ENCODE measurements at places on chromosomes 7 and 10. TPM values are rescaled to one million over a fixed set of nuclear protein-coding genes. Genes with fewer than 3 reads are reported as not detected.

DNA sequence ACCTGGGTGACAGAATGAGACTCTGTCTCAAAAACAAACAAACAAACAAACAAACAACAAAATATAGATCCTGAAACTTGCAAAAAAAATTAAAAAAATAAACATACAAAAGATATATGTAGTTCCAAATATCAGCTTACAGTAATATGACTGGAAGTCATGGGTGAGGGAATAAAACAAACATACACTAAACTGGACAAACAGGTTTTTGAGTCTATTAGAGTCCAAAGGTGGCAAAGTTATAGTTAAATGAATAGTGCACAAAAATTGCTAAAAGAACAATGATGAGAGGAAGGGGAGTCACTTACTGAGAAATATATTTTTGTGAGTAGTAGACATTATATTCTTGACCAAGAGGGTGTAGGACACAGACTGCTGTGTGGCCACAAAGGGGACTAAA lies 16.7 kb upstream of the RSBN1L start:
- DNase-seq, result no peak

DNA sequence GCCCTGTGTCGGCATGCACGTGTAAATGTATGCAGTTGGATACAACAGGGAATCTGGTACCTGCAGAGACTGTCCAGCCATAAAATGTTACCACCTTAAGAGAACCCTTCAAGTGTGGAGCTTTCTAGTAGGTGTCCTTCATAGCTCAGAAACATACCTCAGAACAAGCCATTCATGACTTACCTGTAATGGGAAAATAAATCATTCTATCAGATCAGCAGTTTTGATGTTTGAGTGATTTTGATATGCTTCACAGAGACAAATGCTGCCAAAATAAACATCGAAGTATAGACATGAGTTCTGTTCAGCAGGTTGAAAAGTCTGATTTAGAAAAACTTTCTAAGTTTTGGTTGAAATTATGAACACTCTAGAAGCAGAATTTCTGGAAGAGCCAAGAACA lies 33.5 kb upstream of the UMAD1 start:
- DNase-seq, result no peak

DNA sequence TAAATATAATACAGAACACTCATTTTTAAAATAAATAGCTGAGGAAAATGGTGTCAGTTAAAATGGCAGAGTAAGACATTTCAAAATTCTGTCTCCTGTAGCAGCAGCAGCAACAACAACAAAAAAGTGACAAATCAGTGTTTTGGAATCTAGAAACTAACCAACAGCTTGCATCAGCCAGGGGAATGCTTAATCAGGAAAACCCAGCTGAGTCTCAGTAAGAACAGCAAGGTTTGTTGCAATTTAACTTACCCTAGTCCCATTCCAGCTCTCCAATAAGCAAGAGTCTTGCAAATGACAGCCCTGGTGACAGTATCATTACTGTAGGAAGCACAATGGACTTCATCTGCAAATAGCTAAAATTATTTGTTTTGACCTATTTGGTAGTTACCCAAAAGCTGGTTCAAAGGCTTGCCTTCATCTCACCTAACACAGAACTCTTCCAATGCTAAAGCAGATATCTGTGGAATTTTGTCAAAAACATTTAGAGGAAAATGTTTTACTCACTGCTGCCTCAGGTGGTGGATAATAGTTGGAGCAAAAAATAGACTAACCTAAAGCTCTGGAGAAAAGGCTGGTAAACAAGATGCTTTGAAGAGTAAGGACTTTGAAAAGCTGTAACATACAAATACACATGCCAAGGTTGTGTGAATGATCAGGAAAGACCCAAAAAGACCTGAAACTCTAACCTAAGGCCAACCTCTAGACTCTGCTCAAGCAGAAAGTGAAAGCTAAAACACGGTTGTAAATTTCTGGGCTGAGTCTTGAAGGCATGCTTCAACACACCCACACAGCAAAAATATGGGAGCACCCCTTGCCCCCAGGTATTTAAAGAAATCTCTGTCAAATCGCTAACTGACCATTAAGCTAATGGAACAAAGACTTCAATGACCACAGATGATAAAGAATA lies 9.9 kb upstream of the ARHGAP22 start:
- no peak for DNase-seq

DNA sequence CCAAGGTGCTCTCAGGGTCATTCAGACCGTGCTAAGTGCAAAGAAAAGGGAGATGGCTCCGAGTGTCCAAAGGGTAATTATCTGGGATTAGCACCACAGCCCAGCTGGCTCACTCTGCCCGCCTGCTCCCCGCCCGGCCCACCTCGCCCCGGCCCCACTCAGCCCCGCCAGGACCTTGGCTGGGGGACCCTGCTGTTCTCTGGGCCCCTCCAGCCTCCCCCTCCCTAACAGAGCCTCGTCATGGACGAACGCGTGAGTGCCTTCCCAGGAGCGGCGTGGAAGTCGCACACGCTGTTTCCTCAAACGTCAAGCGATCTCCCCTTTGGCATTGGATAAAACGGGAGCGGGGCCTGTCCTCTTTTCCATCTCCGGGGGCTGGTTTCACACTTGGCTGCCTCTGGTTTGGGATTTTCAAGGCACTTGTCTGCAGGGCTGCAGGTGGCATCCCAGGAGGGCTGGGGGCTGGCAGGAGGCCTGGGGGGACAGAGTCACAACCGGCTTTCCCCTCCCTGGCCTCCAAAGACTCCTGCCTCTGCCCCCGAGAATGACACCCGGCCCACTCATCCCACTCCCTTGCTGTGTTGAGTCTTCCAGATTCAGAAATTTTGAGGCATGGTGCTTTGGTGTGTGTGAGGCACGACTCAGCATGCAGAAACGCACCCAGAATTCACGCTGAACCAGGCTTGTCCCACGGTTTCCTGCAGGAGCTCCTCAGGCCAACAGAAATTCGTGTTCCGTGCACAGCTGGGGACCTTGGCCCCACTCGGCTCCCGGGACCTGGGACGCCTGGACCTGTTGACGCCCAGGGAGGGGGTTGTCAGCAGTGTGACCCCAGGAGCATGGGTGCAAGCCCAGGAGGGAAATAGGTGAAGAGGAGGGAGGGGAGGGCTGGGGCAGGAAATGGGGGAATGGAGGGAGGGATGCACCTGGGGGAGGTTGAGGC lies 110.0 kb downstream of the PDGFA start:
- DNase-seq, result no peak

DNA sequence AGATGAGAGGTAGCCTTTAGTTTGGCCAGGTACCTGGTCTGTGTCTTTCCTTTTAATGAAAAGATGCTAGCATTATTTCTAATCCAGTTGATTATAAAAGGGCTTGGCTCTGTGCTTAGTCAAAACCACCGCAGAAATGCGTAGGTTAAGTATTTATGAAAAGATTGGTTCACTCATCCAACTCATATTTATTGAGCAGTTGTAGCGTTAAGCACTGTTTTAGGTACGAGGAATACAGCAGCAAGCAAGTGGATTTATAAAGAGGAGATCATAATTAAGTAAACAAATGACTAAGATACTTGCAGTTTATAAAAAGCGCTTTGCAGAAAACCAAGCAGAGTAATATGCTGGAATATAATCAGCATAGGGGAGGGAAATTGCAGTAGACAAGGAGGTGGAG lies 129.8 kb downstream of the PPP1R17 start:
- no peak for DNase-seq

GRCh38 chr7:54833001-54833467 lies 74.0 kb upstream of the SEC61G start:
- DNase-seq, result no peak

DNA sequence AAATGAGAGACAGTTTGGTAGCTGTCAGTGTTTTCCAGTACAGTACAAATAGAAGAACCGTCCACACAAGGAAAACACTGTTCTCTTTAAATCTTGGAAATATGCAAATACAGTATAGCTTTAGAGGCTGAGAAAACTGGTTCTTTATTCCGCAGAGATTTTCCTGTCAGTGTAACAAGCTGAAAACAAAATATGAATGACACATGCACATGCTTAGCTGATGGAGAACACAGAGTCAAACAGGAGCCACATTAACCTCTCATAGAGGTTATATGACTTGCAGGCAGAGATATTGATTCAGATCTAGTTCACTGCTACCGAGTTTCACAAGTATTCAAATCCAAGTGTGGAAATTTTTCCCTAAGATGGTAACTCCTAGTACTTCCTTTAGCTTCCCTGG lies 135.2 kb upstream of the C1QL3 start:
- DNase-seq, result no peak

- DNase-seq, result peak; percentile 11
Observed at GRCh38 chr10:65571011-65571570, 1354.7 kb upstream of the LRRTM3 start.

DNA sequence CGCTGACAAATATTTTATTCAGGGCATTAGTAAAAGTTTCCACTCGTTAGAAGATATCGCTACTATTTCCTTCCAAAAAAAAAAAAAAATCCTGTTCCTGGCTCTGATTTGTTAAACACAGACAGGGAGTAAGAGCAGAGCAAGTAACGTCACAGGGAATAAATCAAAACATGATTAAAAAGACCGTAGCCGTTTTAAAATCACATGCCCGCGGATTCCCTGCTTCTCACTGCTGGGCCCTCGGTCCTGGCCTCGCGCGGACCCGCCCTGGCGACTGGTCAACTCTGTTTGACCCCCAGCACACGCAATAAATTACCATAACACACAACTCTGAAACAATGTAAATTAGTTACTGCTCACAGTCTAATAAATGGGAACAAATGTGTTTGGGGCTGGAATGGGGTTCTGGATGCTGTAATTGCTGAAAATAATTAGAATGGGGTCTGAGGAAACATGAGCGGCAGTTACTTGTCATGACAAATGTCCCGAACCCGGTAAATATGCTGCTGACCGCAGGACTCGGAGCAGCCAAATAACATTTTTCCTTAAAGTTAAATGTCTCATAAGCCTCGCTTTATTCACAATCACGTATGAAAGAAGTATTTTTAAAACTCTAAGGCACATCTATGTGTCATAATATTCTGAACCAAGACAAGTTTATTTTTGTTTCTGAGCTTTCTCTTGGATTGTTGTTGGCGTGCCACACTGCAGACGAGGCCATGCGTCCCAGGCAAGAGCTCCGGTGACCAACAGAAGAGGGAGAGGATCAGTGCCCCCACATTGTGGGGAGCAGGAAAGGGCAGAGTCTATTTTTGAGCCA lies 17.9 kb downstream of the EBF3 start:
- DNase-seq, result no peak

- no peak for DNase-seq
Observed at GRCh38 chr10:1101946-1102345, 45.8 kb downstream of the WDR37 start.

DNA sequence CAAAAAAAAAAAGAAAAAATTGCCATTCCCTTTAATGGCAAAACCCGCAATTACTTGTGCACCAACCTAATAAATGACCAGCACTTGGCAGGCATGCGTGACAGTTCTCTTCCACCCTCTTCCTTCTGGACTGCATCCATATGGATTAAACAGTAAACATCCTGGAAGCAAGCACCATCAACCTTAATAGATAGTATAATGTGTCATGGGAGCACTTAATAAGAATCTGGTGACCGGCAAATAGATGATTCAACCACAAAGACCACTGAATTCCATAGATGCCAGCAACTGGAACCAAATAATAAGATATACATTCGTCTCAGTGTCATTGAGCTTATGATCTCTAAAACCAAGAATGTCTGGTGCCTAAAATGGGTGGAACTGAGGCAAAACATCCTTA lies 610.2 kb downstream of the CALN1 start:
- DNase-seq, result no peak

DNA sequence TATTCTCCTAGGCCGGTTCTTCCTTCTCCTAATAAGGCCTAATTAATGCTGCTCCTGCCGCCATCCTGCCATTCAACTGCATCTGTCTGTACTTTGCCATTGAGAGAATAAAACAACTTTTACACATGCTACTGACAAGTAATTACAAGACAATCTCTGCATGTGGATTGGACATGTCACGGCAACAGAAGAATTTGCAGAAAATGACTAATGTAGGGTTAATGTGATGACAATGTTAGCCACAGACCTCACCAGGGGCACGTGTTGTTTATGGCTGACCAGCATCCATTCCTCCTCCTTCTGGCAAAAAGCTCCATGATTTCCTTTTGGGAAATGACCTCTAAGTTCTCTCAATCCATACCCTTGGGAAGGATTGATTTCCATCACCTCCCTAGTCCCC lies 58.0 kb downstream of the NEBL start:
- no peak for DNase-seq

DNA sequence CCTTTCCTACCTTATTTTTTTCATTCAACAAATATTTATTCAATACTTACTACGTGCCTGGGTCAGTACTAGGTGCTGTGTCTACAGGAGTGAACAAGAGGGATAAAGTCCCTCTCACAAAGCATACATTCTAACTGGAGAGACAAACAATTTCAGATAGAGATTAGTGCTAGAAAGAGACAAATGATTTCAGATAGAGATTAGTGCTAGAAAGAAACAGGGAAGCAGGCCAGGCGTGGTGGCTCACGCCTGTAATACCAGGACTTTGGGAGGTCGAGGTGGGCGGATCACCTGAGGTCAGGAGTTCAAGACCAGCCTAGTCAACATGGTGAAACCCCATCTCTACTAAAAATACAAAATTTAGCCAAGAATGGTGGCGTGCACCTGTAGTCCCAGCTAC lies 34.6 kb downstream of the RBM28 start:
- no peak for DNase-seq

- no peak for DNase-seq
Observed at GRCh38 chr10:43347997-43348396, 23.4 kb upstream of the FXYD4 start.

GRCh38 chr10:92747600-92747999 lies 57.8 kb downstream of the HHEX start:
- DNase-seq, result no peak

Gene CRTAC1
- not detected for total RNA-seq

Gene OR6B1
- total RNA-seq, result not detected

Gene CYP2C19
- total RNA-seq, result 4.5 TPM

Gene PNLIPRP1
- not detected for total RNA-seq

Gene PNLIP
- total RNA-seq, result not detected

Measured in Calu3 (cell line).